ENCODE measurements at places on chromosomes 2 and 18.

GRCh38 chr18:45874491-45875184 lies 49.2 kb downstream of the SIGLEC15 start:
- DNase-seq: no peak

DNA sequence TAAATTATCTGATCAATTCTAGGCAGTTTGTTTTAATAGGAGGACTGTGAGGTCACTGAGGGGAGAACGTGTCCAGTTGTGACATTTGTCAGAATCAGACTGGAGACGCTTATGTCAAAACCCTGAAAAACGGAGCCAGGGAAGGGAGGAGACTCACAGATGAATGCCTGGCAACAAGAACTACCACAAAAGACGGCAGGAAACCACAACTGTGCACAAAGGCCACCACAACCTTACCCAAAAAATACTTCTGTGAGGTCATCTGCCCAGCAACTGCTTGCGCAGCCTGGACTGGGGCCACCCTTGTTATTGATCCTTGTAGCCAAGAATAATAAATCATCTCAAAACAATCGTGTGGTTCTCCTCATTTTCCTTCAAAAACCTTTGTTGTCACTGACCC lies 173.0 kb upstream of the ALKAL2 start:
- no peak for DNase-seq

GRCh38 chr2:109736177-109736827 lies 57.8 kb upstream of the RGPD5 start:
- peak; percentile 27 for DNase-seq

GRCh38 chr2:35463805-35464596 lies 891.6 kb upstream of the CRIM1 start:
- no peak for DNase-seq

- DNase-seq: no peak
Measured at GRCh38 chr2:26043862-26044696, 10.2 kb downstream of the RAB10 start.

DNA sequence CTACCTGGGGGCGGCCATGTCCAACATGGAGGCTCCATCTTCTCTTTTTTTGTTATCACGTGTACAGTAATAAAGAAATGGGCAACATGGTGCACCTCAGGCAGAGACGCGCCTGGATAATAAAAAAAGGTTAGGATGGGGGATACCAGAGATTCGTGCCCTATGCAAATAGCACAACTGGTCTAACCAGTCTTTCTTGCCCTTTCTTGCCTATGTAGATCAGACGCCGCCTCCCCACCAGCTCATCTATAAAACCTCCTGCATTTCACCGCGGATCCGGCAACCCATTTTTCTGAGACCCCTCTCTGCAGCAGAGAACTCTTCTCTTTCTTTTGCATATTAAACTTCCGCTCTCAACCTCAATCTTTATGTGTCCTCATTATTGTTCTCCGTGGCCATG lies 68.7 kb downstream of the MYL12B start:
- DNase-seq: no peak

DNA sequence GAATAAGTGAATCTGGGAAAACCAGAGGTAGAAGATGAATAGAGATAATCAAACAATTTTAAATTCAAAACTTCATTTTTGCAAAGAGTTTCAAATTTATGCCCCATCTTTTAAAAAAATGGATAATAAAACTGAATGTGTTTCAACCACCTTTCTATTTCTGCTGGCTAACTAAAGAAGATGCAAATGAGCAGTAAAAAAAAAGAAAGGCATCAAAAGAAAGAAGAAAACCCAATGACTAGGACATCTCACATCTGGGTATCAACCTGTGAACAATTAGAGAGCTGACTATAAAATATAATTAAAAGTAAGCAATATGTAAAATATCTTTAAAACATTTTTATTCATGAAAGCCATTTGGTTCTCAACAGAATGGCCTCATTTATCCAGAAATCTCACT lies 2.5 kb downstream of the PGAP1 start:
- no peak for DNase-seq

GRCh38 chr2:96025194-96025492 lies 9.6 kb downstream of the GPAT2 start:
- DNase-seq: no peak

GRCh38 chr18:60180671-60181070 lies 191.9 kb downstream of the MC4R start:
- no peak for DNase-seq

DNA sequence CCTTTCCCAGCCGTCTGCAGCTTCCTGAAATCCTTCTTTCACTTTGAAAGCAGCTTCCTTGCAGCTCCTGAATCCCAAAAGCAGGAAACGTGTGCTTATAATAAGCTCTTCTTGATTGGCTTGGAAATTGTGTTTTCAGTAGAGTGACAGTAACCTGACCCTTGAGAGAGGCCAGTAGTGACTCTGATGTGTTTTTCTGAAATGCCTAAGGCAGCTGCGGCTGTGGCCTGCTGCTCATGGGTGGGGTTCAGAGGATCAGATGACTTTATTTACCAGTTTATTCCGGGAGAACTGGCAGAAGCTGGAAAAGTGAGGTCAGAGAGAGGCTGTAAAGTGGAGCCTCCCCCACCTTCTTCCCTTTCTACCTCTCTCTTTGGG lies 31.9 kb upstream of the RPIA start:
- no peak for DNase-seq

DNA sequence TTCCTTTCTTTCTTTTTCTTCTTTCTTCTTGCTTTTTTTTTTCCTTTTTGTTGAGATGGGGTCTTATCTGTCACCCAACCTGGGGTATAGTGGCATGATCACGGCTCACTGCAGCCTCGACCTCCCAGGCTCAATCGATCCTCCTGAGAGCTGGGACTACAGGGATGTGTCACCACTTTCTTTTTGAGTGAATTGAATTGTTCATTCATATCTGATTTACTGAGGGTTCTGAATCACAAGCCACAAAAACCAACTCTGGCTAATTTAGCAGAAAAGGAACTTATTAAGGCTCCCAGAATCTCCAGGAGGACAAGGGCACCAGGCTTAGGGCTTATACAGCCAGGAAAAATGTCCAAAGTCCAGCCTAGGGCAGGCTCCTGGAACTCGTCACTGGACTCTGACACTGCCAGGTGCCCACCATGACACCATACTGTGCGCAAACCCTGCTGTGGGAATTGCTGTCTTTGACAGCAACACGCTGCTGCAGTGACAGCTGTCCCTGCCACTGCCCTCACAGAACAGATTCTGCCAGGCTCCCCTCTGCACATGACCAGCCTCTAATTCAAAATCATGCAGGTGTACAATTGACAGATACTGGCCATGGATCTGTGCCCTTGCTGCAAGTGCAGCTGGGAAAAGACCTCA lies 42.9 kb upstream of the EML6 start:
- no peak for DNase-seq
